ENCODE measurements at places on chromosomes 11 and 22.

- DNase-seq: no peak
Measured at GRCh38 chr22:31647523-31648320, 14.3 kb downstream of the PISD start.

DNA sequence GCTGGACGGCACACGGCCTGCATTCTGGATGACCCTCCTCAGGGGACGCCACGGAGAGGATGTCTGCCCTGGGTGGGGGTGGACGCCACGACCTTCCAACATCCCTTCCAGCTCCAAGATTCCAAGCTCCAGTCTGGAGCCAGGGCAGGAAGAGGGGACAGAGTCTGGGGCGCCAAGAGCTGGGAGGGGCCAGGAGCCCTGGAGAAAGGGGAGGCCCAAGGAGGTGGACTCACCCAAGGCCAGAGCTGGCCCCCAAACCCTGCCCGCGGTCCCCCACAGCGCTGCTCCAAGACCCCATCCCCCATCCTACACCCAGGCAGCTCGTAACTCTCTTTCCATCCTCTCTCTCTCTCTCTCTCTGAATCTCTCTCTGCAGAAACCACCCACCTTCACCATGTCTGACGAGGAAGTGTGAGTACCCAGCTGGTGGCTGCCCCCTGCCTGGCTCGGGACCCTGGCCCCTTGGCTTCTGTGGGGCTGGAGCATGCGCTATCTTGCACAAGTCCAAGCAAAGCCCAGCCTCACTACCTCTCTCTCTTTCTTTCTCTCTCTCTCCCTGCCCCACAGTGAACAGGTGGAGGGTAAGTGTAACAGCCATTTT, 3.1 kb downstream of the TNNT3 start:
- DNase-seq: no peak

DNA sequence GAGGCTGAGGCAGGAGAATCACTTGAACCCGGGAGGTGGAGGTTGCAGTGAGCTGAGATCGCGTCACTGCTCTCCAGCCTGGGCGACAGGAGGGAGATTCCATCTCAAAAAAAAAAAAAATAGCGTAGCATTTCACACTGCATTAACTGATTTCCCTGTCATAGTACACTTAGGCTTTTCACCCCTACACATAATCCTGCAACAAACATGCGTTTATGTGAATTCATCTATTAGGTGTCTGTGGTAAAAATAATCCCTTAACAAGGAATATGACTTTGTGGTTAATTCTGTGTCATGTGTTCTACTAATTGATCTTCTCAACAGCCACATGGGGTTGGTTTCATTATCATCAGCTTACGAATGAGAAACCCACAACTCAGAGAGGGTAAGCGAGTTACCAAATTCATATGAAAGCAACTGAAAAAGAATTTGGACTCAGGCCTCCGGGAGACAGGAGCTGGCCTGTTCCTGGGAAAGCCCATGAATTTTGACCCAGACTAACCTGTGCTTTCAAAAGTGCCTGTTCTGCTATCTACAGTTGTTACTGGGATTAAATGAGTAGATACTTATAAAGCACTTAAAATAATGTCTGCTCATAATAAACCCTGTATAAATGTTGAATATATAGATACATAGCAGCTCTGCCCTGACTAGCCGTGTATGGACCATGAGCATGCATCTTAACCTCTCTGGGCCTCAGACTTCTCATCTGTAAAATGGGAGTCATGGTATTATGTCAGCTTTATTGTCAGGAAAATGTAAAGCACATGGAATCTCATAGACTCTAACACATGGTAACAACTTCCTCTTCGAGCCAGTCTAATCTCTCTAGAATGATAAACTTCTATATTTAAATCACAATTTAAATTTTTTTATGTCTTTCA, 36.6 kb downstream of the KCNJ1 start:
- DNase-seq: no peak

- DNase-seq: no peak
Measured at GRCh38 chr22:50270666-50271394, 650 bp upstream of the MAPK11 start.

- DNase-seq: no peak
Measured at GRCh38 chr11:63488789-63489188, 2.2 kb downstream of the PLAAT5 start.

DNA sequence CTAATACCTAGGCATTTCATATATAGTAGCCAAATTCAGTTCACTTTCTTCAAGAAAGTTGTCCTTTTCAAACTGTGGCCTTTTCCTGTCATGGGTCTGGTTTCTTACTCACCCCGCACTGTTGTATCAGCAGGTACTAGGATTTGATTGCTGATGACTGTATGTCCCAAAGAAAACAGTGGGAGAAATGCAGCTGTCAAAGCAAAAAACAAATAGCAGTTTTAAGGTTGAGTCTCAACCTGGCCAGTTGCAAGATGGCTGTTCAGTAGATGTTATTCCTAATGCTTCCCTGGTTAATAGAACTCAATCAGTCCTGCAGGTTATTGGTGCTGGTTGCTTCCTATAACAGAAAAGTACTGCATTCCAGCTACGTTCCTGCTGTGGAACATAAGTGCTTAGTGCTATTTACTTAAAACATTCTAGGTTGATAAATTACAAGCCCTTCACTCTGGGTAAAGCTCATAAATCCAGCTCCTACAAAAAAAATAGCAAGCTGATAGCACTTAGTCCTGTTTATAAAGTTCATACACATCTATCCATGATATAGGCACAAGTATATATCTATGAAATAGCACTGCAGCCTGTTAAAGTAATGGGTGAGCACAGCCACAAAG, 26.6 kb downstream of the NF2 start:
- DNase-seq: no peak

DNA sequence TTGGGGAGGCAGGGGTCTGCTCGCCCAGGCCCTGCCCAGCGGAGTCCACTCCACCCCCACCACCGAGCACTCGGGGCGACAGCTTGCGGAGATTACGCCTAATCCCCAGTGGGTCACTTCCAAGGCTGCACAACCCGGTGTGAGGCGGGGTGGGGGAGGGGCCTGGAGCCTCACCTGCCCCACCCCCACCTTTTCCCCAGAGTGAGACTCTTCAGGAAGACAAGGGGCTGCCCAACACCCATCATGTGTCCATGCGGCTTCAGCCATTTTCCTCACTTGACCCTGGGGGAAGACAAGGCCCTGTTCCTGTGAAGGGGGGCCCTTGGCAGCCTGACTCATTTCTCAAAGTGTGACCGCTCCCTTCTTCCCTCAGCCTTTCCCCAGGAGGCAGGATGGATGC, 12.5 kb downstream of the SYNGR1 start:
- DNase-seq: no peak

DNA sequence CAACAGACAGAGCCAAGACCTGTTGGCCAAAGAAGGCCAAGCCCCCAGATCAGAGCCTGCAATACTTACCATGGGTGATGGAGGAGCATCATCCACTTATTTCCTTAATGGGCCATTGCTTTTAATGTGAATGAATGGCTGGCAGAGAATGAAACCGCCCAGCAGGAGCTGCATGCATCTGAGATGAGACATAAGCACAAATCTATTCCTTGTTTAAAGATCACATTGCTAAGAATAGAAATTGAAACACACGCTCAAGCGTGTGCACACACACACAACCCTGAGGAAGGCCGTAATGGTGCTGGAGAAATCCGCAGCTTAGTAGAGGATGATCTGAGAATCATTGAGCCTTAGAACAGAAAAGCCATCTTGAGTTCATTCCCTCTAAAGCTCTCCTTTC, 5.3 kb upstream of the RRAS2 start:
- no peak for DNase-seq

DNA sequence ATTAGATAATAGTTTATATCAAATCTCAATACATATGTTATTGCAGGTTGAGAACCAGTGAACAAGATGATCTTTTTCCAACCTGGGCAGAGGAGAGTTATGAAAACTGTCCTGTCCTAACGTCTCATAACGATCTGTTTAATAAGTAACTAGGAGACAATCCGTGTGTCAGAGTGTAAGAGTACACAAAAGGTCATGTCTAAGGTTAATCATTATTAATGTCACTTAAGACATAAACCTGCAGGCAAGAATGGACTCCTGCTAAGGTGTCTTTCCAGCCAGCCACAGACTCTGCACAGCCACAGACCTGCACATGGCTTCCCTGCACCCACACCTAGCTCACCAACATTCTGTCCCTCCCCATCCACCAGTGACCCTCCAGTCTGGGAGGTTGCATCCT, 10.1 kb downstream of the SLC5A4 start:
- DNase-seq: no peak

DNA sequence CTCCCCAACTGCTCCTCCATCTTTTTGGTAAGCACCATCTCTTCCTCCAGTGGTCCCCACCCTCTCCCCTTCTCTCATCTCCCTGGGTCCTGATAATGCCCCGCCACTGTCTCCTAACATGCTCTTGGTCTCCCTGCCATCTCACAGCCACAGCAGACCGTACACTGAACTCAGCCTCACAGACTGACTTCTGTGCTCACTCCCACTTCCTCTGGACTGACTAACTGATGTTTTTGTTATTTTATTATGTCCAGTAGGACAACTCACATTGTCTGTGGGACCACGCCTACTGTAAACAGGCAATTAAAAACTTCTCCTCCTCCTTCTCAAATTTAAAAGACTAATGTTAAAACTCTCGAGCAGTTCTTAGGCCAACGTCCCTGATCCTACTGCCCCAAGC, 2.6 kb upstream of the GNAZ start:
- no peak for DNase-seq

DNA sequence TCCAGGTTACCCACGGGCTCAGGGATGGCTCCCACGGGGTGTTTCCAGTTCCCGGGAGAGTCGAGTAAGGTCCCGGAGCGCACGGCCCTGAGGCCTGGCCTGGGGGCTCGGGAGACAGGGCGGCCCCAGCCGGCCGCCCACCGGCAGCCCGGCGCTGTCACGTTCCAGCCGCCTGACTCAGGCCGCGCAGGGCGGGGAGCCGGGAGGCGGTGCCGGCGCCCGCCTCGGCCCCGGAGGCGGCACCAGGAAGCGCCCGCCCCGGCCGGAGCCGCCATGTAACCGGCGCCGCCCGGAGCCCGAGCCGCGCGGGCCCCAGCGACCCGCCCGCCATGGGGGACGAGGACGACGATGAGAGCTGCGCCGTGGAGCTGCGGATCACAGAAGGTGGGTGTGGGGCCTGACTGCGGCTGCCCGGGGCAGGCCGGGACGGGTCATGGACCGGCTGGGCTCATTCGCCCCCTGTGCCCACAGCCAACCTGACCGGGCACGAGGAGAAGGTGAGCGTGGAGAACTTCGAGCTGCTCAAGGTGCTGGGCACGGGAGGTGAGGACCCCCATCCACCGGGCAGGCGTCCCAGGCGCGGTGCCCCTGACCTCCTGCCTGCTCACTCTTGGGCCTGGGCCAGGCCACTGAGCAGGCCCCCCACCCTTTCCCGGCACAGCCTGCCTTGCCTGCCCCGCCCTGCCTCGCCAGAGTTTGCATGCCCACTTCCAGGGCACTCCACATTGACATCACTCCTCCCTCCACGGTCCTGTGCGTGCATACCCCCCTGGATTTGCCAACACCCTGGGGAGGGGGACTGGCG, at the start of gene RPS6KA4:
RPS6KA4 (plus strand) TSS at position 256 of the 805 bp plus-strand sequence; CDS start at position 330, 74 bp downstream.
- no peak for DNase-seq

- no peak for DNase-seq
Measured at GRCh38 chr11:114448749-114449482, 9.6 kb downstream of the REXO2 start.

GRCh38 chr11:123536690-123537437, 106.8 kb downstream of the GRAMD1B start:
- no peak for DNase-seq

GRCh38 chr22:46122511-46122971, 27.8 kb upstream of the PPARA start:
- no peak for DNase-seq

- DNase-seq: no peak
Measured at GRCh38 chr11:6414874-6415328, 4.0 kb downstream of the APBB1 start.

GRCh38 chr11:64323373-64323772, 5.5 kb downstream of the PRDX5 start:
- no peak for DNase-seq

GRCh38 chr11:65445604-65446445, 23.2 kb downstream of the NEAT1 start:
- DNase-seq: no peak

DNA sequence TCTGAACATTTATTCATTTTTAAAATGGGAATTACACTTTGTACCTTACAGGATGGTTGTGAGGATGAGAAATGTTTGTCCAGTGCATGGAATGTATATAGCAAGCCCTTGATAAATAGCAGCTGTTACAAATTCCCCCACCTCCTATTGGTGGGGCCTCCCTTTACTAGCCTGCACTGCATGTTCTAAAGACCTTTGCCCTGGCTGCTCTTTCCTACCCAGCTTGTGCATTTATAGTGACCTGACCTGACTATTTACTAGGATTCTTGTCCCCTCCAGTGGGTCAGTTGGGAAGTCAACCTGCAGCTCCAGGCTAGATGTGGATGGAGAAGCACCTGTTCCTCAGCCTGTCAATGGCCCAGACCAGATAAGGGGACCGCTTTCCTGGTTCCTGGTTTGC, 180.3 kb downstream of the HIPK3 start:
- DNase-seq: no peak

- DNase-seq: peak; percentile 82
Measured at GRCh38 chr22:19799322-19800190, 39.0 kb downstream of the TBX1 start.

GRCh38 chr11:72943664-72944063, 129.5 kb downstream of the ATG16L2 start:
- no peak for DNase-seq

- no peak for DNase-seq
Measured at GRCh38 chr11:282171-282570, 4.0 kb downstream of the NLRP6 start.

DNA sequence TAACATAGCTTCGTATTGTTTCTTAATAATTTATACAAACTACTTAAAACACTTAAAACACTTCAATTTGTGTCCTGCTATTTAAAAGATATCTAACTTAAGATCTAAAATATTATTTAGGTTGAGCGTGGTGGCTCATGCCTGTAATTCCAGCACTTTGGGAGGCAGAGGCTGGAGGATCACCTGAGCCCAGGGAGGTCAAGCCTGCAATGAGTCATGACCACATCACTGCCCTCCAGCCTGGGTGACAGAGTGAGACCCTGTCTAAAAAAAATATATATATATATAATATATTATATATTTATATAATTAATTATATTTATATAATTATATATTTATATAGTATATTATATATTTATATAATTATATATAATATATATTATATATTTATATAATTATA, 4.2 kb upstream of the CTR9 start:
- DNase-seq: no peak
